ENCODE measurements at places on chromosomes 2 and 18.

- no peak for DNase-seq
These were observed 383.3 kb downstream of the MTX2 start for GRCh38 chr2:176652300-176653182.

- DNase-seq: no peak
These were observed 89.5 kb upstream of the HNRNPA3 start for GRCh38 chr2:177123048-177123447.

DNA sequence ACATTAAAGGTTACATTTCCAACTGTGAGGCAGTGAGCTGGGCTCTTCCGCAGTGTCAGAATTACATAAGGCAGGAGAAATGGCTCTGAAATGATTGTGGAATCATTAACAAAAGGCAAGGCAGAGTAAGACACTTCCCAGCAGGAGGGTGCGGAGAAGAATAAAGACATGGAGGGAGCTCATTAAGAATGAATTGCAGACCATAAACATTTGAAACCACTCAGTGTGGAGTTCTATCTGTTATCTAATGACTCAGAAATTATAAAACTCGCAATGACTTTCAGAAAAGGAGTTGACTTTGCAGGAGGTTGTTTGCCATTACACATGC is 77.0 kb downstream of the SMIM21 start:
- no peak for DNase-seq

GRCh38 chr2:240436683-240437550 is 1.5 kb downstream of the GPC1 start:
- DNase-seq: no peak

GRCh38 chr18:34694591-34695165 is 15.4 kb upstream of the DTNA start:
- no peak for DNase-seq

- DNase-seq: no peak
These were observed 5.4 kb upstream of the POU3F3 start for GRCh38 chr2:104848526-104848925.

- no peak for DNase-seq
These were observed 38.7 kb upstream of the ATL2 start for GRCh38 chr2:38415728-38416291.

DNA sequence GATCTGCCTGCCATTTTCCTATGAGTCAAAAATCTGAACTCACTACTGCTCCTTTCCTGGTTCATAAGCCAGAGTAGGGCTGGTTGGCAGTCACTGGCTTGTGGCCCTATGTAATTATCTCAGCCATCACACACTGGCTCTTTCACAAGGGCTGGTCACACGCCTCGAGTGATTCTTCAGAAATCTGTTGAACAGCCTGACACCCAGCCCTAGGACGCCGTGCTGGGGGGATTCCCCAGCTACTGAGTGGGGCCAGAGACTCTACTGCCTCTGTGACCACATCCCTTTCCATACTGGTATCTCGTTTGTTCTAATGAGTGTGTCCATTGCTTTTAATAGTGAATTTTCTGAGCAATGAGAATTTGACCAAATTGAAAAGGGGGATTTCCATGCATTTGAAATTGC is 45.8 kb upstream of the RBM44 start:
- DNase-seq: no peak

- DNase-seq: no peak
These were observed 73.0 kb upstream of the SMIM21 start for GRCh38 chr18:75500545-75500944.

GRCh38 chr2:21912405-21912804 is 788.6 kb downstream of the TDRD15 start:
- DNase-seq: no peak

DNA sequence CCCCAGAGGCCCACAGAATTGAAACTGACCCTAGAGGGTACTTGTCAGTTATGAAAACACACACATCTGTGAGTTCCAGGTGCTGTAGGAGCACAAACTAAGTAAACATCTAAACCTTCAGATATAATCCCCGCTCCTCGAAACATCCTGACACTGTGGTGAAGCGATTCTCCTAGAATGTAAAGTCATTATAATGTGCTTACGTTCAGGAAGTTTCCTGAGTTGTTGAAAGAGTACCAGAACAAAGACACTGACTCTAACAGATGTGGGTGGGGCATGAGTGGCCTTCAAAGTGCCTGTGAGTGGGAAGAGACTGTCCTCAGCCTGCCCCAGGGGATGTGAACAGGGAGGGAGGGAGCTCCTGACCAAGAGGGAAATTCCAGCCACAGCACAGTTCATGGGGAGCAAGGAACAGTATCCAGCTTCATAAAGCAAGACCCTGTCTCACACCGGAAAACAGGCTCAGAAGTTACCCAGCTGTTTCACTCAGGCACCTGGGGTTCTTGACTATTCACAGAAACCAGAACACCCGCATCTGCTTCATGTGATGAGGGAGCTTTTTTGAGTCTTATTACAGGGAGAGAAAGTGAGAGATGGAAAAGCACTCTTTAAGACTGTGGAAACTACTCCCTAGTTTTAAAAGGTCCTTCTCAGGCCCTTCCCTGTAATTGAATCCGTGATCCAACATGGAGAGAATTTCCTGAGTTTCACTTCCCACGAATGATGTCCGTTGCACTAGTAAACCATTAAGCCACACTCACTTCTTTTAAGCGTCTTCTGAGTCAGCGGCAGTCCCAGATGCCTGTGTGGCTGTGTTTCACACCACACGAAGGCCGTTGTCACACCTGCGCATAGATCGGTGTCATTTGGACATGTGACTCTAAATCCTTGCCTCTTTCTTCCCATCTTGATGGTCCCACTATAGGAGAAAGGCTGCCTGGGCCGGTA is 88.6 kb upstream of the EML6 start:
- DNase-seq: no peak

GRCh38 chr2:96537734-96538486 is 1.4 kb downstream of the ARID5A start:
- no peak for DNase-seq

- no peak for DNase-seq
These were observed 55.9 kb upstream of the RPE start for GRCh38 chr2:209946539-209946938.

DNA sequence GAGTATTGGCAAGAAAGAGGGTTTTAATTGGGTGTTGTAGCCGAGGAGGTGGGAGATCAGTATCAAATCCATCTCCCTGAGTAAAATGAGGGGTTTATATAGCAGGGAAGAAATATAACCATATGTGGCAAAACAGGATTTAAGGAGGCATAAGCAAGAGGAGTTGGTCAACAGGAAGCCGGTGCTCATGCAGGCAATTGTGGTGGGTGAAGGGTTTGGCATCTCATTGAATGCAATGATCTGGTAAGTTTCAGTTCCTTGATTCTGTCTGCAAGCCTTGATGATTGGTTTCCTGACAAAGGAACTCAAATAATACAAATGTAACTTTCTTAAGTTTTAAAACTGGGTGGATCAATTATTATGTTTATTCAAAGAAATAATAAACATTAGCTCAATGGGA is 564.4 kb upstream of the LINC00305 start:
- DNase-seq: no peak

DNA sequence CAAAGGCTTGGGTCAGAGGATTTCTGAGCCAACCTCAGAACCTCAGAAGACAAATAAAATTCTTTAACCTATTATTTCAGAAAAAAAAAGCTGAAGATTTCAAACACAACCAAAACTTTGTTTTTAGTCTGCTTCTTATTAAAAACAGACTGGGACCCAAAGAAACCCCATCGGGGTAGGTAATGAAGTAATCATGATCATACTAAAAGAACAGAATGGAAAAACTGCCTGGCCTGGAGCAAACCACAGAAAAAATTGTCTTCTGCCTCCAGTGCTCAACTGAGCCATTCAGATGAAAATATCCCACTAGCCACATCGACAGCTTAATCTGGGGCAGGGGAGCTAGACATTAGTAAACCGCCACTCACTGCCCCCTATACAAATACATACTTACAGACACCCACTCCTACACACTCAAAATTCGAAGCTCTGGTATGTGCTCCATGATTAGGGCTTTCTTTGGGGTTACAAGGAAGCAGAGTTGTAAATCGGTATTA is 76.5 kb downstream of the SDC1 start:
- DNase-seq: no peak

DNA sequence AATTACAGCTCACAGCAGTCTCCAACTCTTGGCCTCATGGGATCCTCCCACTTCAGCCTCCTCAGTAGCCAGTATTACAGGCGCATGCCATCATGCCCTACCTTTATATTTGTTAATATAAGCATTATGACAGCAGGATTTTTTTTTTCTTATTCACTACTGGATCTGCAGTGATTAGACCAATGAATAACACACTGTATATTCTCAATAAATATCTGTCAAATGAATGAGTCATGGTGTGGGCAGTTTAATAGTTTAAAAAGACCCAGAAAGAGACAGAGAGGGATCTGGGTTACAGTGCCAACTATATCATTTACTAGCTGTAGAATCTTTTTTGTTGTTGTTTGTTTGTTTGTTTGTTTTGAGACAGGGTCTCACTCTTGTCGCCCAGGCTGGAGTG is 62.4 kb upstream of the LTBP1 start:
- DNase-seq: no peak

GRCh38 chr2:77479395-77479794 is 42.8 kb downstream of the LRRTM4 start:
- no peak for DNase-seq

- no peak for DNase-seq
These were observed 75.4 kb downstream of the SFXN5 start for GRCh38 chr2:72996117-72996502.

DNA sequence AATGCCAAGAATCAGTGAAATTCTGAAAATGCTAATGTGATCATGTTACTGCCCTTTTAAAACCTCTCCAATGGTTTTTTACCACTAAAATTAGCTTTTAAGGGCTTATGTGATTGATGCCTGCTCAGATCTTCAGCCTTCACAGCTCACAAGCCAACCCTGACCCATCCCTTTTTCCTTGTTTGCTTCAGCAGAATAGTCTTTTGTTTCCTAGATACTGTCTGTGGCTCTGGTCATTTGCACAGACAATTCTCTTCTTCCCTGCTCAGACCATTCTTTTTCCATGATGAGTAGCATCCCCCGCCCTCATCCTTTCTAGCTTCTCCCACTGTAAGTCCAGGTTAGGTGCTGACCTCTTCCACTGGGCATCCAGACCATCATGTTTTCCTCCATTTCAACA is 164.9 kb upstream of the NT5C1B start:
- DNase-seq: no peak

- peak; percentile 7 for DNase-seq
These were observed 871 bp upstream of the ALS2 start for GRCh38 chr2:201781557-201782051.

- DNase-seq: no peak
These were observed 146.3 kb downstream of the LAMA3 start for GRCh38 chr18:23835506-23835905.

DNA sequence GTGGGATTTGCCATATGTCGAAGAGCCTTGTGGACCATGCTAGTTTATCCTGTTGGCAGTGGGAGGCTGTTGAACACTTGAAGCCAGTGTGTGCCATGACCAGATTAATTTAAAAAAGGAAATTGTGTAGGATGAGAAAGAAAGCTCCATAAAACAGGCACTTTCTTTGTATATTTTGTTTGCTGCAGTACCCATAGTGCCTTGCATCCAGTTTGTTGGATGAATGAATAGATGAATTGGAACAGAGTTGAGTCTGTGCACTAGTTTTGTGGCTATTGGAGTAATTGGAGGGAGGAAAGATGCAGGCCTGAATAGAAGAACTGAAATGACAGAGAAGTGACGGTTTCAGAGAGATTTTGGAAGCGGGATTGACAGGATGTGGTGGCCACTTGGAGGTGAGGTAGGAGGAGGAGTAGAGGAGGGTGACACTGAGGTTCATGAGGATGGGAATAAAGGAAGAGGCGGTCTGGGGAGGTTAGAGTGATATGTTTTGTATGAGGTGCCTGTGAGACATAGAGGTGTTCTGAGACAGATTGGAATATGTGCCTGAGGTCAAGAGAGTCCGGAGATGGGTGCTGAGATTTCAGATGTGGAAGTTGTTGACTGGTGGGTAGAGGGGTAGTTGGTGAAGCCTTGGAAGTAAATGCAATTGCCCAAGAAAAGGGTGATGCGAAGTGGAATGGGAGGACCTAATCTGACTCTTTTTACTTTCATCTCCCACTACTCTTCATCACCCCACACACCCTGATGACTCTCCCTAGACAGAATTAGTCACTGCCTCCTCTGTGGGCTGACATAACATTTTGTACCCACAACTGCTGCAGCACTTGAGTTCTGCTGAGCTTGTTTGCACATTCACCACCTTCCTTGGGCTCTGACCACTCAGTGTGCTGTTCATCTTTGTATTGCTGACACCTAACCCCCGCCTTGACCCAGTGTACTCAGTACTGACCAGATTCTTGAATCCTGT is 5.1 kb downstream of the DGUOK start:
- peak; percentile 38 for DNase-seq

GRCh38 chr18:51824746-51825145 is 515.3 kb upstream of the DCC start:
- no peak for DNase-seq

DNA sequence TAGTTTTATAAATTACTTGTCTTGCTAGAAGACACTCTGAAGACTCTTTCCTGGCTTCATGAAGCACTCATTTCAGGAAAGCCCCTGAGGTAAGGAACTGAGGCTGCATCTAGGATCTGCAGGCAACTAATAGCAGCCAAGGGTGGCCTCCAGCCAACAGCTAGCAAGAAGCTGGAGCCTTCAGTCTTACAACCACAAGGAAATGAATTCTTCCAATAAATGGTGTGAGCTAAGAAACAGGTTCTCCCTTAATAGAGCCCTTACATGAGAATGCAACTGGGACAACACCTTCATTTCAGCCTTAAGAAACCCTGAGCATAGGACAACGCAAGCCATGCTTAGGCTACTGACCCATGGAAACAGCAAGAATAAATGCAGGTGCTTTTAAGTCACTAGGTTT is 254.6 kb upstream of the RBBP8 start:
- DNase-seq: no peak

GRCh38 chr2:208253600-208254117 is 1.2 kb downstream of the IDH1 start:
- no peak for DNase-seq

GRCh38 chr18:76450452-76451395 is 44.3 kb downstream of the ZNF516 start:
- no peak for DNase-seq

- DNase-seq: no peak
These were observed 197.1 kb downstream of the SMAD7 start for GRCh38 chr18:48753691-48754090.

GRCh38 chr2:148303161-148303560 is 282.3 kb downstream of the MBD5 start:
- DNase-seq: no peak

- no peak for DNase-seq
These were observed 37.8 kb downstream of the FAM168B start for GRCh38 chr2:131055169-131056065.

Data from stimulated activated CD4-positive, alpha-beta T cell treated with anti-CD3 and anti-CD28 coated beads, Interleukin-1b, Interleukin-23, amount 100 ng/mL, for 4 hours (primary cell).